T-helper 1 cell (primary cell): ENCODE measurements at places on chromosomes 2 and 18.

DNA sequence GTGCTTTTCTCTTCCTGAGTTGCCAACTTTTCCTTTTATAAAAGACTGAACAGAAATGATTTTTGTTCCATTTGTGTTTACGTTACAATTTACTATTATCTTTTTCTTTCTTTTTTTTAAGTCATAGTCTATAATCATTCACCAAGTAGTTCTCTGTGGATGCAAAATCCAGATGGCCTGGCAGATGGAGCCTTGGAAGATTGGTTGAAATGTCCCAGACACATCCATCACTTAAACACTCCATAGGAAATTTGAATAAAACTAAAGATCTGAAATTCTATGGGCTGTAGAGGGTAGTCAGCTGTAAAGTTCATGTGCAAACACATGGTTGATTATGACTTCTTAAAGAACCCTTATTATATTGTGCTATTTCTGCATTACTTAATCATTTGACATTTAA lies 164.8 kb upstream of the DOCK10 start:
- no peak for DNase-seq

DNA sequence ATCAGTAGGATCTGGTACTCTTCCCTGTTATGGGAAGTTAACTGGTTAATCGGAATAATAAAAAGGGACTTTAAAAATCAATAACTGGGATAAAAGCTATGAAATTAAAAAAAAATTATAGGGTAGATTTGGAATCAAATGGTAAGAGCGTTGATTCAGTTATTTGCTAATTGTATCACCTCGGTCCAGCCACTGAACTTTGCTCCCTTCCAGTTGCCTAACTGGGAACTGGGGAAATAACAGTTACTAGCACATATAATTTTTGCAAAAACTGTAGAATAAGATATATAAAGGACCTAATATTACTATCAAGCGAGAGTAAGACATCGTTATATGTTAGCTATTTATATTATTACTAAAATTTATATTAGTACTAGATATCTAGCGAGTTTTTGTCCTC lies 302.1 kb downstream of the LRP1B start:
- DNase-seq, result no peak

- no peak for DNase-seq
Observed at GRCh38 chr2:152284398-152284797, 50.6 kb upstream of the FMNL2 start.

- DNase-seq, result no peak
Observed at GRCh38 chr2:133504566-133505505, 63.4 kb downstream of the NCKAP5 start.

DNA sequence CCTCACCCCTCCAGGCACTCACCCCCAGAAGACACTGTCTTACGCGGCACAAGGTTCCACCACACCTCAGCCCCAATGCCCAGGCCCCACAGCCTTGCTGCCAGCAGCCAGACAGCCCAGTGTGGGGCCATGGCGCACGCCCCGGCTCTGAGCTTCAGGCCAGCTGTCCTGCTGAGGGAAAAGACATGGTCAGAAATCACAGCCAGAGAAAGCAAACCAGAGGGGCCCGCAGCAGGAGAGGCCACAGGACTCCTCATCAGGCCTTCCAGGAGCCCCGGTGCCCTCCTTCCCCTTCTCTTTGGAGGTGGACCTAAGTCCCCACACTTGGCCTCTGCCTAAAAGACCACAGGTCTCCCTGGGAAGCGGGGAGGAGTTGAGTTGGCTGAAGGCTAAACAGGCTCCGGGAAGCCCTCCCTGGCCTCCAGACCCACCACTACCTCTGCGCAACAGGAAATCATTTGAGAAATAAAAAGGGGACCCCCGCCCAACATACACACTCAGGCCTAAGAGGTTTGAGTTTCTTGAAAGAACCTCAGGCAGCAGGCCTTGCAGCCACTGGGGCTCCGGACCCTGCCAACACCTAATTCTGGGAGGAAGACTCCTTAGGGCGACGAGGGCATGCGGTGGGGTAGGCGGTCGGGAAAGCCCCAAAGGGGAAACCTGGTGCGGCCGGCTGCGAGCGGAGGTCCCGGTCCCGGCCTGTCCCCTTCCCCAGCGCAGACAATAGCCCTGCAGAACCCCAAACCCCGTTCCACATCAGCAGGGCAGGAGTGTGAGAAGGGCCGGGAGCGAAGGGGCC lies 1.9 kb downstream of the SEMA4C start:
- DNase-seq, result peak; percentile 15

DNA sequence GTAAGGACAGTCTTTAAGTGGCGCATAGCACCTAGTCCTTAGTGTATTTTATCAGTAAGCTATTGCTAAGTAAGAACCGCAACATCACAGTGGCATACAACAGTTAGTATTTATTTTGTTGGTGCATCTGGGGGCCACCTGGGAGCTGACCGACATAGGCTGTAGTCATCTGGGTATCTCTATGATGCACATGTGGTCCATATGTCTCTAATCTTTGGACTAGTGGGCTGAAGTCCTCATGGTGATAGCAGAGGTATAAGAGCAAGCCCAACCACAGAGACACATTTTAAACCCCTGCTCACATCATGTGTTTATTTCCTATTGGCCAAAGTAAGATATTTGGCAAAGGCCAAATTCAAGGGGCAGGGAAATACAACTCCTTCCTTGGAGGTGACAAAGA lies 2.9 kb downstream of the CAMKMT start:
- DNase-seq, result no peak

DNA sequence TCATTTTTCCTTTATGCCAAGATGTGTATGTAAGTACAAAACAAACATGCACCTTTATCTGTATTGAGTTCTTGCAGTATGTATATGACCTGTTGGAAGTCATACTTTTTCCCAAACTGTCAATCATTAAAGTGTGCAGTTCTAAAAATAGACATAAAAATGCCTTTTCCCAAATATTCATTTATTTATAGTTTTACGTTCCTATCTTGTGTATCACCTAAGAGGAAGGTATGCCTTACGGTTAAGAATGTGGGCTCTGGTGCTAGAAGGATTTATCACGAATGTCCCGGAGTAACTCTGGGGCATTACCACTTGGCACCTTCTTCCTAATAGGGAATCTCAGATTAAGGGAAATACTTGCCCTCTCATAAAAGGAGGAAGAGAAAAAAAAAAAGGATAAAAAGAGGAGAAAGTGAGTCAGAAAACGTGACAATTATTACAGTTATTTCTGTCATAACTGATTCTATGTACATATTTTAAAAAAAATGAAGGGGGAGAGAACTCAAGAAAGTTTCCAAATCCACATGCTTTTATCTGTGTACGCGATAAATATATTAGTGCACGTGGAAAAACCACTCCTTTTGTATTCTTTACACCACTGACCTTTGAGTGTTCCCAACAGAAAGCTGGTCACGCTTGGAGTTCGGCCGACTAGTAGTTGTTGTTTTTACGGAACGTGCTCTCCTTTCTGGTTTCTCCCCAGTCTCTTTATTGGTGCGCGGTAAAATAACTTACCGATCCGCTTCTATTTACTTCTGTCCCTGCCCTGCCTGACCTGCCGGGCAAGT lies 721 bp downstream of the MCEE start:
- DNase-seq, result no peak

DNA sequence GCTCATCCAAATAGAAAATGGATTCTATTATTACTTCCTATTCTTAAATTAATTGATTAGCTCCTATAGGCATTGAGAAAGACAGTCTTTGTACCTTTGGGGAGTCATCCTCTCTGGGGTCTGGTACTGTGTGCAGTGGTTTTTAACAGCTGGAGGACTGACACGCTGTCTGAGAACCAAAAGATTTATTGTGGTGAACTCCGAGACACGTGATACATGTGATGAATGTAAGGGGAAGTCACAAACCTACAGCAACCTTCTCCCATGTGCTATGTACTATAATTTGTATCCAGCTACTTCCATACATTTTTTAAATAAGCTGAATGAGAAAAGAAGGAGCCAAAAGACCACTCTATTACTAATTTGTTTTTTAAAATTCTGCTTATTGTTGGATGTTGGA lies 133.7 kb downstream of the GALNT3 start:
- no peak for DNase-seq

- no peak for DNase-seq
Observed at GRCh38 chr18:75496151-75496550, 68.6 kb upstream of the SMIM21 start.

GRCh38 chr2:68709421-68709911 lies 25.1 kb upstream of the ARHGAP25 start:
- peak; percentile 55 for DNase-seq

DNA sequence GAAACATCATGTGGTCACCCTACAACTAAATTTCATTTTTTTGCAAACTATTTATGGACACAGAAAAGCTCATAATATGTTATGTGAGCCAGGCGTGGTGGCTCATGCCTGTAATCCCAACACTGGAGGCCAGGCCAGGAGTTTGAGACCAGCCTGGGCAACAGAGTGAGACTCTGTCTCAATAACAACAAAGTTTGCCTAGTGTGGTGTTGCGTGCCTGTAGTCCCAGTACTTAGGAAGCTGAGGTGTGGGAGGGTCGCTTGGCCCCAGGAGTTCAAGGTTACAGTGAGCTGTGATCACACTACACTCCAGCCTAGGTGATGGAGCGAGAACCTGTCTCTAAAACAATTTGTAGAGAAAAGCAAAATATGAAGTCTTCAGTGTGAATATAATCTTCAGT lies 5.8 kb downstream of the IAH1 start:
- no peak for DNase-seq

- DNase-seq, result peak; percentile 35
Observed at GRCh38 chr2:97740590-97741182, 27.3 kb downstream of the ZAP70 start.
